HTR-8/SVneo (cell line): ENCODE measurements at places on chromosomes 11 and 22.

- DNase-seq, result no peak
Measured at GRCh38 chr11:96114178-96115064, 190.5 kb upstream of the MTMR2 start.

- DNase-seq, result no peak
Measured at GRCh38 chr11:119093942-119094815, 7.5 kb downstream of the DPAGT1 start.

DNA sequence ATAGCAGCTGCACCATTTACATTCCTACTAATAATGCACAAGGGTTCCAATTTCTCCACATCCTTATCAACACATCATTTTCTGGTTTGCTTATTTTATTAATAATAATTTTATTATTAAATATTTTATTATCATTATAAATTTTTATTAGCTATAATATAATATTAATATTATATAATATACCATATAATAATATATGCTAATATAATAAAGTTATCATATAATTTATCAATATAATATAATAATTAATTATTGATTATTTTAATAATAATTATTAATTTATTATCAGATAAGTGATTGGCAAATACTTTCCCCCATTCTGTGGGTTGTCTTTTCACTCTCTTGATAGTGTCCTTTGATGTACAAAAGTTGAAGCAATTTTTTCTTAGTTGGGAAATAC is 27.7 kb downstream of the OR2AT4 start:
- no peak for DNase-seq

DNA sequence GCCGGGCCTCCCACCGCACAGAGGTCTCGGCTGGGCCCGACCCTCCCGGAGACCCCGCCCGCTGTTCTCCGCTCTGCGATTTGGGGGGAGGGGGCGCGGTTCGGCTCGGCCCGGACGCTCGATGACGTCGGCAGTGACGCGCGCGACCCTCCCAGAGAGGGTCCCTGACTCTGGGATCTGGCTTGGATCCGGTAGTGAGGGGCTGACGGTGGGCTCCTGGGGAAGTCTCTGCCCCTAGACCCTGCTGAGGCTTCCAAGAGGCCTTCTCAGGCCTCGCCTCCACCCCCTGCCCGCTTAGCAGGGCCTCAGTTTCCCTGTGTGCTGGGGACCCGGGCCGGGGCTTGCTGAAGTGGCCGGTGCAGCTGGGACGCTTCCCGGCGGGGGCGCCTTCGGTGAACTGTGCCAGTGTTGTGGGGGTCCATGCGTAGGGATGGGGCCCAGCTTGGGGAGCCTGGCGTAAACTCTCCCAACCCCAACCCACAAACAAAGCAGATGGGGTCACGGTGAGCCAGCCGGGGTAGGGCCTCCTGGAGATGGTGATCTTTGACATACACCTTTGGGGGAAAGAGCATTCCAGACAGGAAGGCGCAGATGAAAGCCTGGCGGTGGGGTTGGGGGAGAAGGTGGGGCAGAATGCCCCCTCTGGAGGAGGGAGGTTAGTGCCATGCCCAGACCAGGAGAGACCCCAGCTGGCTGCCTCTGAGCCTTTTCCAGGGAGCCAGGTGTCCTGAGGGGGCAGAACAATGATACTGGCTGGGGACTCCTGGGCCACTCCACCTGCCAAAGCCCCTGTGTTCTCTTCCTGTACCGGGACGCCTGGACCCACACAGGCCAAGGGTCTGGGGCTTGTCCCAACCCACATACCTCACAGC is 1.0 kb downstream of the B4GALNT4 start:
- DNase-seq, result no peak

DNA sequence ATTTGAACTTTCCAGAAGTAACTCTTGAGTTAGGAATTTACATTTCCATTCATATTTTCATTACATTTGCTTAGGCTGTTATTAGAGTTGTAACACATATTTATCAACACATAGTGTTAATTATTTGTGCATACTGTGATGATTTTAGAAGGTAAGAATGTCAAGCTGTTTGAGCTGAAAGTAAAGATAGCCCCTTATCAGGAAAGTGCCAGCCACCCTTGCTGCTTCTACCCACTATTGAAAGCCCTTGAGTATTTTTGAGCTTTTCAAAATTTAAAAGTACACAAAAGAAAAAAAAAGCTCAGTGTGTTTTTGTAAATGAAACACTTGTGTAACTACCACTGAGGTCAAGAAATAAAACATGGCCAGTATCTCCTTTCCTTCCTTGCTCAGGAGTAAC is 8.0 kb downstream of the APLP2 start:
- no peak for DNase-seq

DNA sequence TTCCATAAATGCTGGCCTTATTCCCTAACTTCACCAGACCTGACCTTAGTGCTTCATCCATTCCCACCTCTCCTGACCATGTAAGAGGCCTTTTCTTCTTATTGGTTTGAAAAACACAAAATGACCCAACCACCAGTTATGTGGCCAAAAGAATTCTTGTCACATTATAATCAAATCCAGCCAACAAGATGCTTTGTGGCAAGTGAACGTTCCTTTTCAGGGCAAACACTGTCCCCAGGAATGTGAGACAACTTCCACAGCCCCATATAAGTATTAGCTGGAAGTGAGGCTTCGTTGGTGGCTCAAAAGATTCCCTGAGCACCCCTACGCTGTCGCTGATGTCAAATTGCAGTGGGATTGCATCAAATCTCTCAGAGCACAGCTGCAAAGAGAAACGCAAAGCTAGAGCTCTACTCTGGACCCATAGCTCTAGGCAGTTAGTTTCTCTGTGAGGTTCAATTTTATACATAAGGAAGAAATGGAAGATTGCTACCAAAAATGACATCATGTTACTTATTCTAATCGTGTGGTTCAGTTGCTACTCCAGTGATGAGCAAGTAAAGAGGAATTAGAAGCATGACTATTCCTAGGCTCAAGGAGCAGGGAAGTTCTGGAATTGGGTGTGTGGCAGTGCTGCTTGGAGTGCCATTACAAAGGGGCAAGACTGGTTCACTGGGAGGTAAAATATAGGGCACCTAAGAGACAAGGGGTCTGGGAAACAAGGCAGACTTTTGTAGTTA is 26.1 kb downstream of the GLYATL1 start:
- no peak for DNase-seq

DNA sequence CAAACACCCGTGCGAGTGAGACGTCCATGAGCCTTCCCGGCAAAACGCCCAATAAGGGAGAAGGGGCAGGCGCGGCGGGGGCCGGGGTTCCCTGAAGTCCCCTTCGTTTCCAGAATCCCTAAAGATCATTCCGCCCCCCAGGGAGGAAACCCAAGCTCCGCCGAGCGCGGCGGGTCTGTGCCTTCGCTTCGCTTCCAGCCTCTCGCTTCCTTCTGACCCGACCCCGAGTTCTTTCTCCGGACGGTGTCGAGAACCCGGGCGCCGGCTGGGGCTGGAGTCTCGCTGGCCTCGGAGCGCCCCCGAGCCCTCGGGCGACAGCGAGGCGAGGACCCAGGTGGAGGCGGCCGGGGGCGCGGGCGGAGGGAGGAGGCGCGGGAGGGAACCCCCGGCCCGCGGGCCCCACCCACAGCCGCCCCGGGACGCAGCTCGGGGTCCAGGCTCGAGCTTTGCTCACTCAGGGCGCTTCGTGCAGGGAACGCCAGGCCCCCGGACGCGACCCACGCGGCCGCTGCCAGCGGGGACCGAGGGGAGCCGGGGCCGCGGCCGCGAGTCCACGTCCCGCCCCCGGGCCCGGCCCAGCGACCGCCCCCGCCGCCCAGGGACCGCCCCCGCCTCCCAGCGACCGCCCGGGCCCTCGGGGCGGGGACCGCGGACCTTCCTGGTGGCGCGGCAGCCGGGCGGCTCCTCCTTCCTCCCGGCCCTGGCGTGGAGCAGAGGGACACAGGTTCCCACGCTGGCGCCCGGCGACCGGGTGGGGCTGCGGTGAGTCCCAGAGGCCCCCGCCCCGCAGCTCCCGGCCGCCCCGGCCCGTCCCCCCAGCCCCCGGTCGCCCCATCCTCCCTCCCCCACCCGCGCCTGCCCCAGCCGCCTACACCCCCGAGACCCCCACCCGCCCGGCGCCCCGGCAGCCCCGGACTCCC is at the start of gene PGGHG:
Gene PGGHG, plus strand, starts transcription at position 649 of the 920 bp plus-strand sequence. CDS start 691 bp downstream, outside the sequence.
- peak; percentile 81 for DNase-seq
